ENCODE measurements at places on chromosomes 16 and 17.

- no peak for DNase-seq
Observed at GRCh38 chr16:59881376-59881775, 1147.3 kb upstream of the GOT2 start.

GRCh38 chr17:44360826-44361225, 2.8 kb downstream of the FAM171A2 start:
- peak; percentile 38 for DNase-seq

DNA sequence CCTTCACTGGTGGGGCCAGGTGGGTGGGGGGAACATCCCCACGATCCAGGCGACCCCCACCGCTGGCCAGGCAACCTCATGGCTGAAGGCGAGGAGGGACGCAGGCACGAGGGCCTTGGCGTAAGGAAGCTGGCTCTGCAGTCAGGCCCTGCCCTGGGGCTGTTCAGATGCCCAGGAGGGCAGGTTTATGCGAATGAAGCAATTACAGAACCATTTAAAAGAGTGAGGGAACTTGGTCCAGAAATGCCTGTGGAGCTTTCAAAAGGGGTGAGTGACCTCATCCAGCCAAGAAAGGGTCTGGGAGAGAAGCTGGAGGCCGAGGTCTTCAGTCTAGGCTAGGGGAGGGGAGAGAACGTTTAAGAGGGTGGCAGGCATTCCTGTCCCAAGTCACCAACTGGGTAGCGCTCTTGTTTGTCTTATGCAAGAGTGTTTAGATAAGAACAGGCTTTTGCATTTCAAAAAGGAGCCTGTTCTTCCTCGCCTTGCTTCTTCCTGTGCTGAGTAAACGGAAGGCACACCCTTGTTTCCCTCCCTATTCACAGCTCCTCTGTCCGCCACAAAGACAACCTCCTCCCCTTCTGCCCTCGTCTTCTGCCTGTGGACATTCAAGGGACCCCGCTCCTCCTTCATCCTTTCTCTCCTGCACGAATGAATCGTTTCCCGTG, 183.5 kb upstream of the SDK2 start:
- DNase-seq, result no peak

DNA sequence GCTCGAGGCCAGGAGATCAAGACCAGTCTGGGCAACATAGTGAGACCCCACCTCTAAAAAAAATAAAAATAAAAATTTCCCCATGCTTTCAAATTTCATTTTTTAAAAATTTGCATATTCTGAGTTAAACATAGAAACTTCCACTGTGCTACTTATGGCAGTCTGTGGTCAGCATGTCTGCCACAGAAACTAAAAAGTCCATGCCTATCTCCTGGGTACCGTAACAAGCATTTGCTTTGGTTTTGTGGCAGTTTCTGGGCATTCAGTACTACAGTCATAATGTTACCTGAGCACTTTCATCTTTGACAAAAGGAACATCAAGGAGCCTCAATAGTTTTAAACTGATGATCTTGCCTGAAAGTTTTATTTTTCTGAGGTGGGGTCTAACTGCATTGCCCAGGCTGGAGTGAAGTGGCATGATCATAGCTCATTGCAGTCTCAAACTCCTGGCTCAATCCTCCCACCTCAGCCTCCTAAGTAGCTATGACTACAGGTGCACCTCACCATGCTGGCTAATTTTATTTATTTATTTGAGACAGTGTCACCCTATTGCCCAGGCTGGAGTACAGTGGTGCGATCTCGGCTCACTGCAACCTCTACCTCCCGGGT, 13.2 kb upstream of the ITGA2B start:
- DNase-seq, result no peak

- peak; percentile 22 for DNase-seq
Observed at GRCh38 chr16:17305694-17306093, 165.1 kb downstream of the XYLT1 start.

DNA sequence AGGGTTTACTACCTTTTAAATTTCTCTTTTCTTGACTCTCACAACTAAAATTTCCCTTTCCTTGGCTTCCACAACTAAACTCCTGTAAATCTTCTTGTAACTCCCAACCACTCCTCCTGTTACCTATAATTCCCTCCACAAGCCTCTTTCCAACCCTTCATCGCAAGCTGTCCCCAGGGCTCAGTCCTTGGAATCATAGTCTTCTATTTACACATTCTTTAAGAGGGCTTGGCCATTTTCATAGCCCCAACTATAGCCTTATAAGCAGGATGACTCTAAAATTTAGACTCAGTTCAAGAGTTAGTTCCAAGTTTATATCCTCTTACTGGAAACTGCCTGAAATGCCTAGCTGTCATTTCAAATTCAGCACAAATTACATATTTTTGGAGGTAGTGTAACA, 23.9 kb downstream of the GLG1 start:
- DNase-seq, result no peak

- no peak for DNase-seq
Observed at GRCh38 chr16:66207139-66207882, 159.2 kb upstream of the CDH5 start.

DNA sequence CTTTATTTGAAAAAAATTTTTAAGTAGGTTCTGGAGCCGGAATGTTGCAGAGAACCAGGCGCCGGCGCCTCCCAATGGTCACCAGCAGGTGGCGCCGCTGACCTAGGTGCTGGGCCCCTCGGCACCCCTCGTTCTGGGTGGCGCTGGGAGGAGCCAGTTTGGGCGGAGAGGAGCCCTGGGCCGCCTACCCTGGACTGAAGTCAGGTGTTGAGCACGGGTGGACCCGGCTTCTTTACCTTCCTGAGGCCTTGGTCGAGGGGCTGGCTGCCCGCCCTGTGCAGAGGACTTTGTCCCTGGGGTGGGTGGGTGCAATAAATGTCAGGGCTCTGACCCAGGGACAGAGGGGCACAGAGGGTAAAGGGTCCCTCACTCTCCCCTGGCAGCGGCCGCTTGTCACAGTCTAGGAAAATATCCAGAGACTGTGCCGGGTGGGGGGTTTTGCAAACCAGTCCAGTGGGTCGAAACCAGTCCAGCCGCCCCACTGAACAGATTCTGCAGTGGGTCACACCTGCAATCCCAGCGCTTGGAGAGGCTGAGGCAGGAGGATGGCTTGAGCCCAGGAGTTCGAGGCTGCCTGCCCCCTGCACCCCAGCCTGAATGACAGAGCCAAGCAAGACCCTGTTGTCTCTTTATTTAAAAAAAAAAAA, 30.1 kb upstream of the TNFRSF13B start:
- peak; percentile 61 for DNase-seq

DNA sequence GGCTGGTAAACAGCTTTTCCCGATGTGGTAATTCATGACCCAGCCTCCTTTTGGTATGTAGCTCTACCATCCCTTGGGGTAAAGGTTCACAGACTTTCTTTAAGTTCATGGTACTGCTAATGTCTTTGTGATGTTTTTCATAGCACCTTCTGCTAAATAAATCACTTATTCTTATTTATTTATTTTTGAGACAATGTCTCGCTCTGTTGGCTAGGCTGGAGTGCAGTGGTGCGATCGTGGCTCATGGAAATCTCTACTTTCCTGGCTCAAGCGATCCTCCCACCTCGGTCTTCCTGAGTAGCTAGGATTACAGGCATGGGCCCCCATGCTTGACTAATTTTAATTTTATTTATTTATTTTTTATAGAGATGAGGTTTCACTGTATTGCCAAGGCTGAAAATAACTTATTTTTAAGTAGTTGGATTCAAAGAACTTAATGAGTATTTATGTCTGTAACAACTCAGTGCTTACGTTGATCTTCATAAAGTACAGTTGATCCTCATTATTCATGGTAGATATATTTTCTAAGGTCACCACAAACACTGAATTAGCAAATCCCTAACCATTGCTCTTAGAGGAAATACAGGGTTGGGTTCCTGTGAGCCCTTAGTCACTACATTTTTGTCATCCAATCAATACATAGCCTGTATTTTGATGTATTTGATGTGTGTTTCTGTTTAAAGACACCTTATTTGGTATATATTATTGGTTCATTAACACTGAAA, 97.1 kb downstream of the SHISA9 start:
- DNase-seq, result no peak

- DNase-seq, result no peak
Observed at GRCh38 chr16:4264546-4264945, 8.3 kb downstream of the TFAP4 start.

- no peak for DNase-seq
Observed at GRCh38 chr17:80717720-80718083, 173.1 kb downstream of the RPTOR start.

- DNase-seq, result no peak
Observed at GRCh38 chr17:36742267-36743000, 141.1 kb downstream of the MRM1 start.

GRCh38 chr16:11156401-11156800, 99.6 kb downstream of the SOCS1 start:
- no peak for DNase-seq

DNA sequence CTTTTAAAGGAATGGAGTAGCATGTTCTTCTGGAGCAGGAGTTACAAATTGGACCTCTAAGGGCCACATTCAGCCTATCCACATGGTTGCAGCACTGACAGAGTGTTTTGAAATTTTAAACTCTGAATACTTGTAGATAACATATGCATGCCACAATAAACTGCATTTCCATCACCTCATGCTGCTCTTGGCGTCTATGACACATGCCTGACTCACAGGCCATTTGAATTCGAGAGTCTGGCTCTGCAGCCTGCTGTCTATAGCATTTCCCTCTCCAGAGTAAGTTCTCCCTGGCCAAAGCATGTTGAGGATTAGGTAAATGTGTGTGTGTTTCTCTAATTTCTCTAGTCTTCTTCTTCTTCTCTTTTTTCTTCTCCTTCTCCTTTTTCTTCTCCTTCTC, 28.7 kb upstream of the MYOCD start:
- DNase-seq, result peak; percentile 93

- DNase-seq, result no peak
Observed at GRCh38 chr16:13207151-13207550, 305.8 kb downstream of the SHISA9 start.

DNA sequence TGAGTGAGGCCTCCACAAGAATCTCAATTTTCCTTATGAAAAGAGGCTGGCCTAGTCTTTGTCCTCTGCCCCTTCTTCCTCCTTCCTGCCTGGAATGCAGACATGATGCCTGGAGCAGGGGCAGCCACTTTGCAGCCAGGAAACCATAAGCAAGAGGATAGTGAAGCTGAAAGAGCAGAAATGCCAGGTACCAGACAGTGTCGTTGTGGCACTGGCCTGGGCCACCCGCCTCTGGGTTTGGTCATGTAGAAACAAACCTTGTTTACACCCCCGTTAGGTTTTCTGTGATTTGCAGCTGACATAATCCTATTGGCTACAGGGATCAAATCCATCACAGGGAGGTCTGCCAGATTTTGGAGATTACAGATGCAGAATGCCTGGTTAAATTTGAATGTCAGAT, 16.5 kb downstream of the CBFA2T3 start:
- no peak for DNase-seq

- DNase-seq, result no peak
Observed at GRCh38 chr17:11589716-11590115, 8.6 kb upstream of the DNAH9 start.

- DNase-seq, result no peak
Observed at GRCh38 chr16:19104607-19105006, 9.2 kb upstream of the ITPRIPL2 start.

DNA sequence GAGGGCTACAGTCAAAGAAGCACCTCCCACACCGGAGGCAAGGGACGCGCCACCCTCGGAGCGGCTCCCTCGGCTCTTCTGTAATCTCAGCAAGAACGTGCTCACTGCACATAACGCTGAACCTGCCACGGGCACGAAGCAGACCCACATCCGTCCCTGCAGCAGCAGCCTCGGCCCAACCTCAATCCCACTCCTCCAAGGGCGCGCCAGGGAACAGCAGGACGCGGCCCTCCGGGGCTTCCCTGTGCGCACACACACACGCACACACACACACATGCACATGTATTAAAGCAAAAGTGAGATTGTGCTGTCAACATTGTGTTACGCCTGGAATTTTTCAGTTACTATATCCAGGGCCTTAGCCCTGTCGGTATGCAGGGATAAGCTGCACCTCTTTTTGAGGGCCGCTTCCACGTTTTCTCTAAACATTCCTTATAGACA, 54.0 kb downstream of the TBC1D16 start:
- no peak for DNase-seq

DNA sequence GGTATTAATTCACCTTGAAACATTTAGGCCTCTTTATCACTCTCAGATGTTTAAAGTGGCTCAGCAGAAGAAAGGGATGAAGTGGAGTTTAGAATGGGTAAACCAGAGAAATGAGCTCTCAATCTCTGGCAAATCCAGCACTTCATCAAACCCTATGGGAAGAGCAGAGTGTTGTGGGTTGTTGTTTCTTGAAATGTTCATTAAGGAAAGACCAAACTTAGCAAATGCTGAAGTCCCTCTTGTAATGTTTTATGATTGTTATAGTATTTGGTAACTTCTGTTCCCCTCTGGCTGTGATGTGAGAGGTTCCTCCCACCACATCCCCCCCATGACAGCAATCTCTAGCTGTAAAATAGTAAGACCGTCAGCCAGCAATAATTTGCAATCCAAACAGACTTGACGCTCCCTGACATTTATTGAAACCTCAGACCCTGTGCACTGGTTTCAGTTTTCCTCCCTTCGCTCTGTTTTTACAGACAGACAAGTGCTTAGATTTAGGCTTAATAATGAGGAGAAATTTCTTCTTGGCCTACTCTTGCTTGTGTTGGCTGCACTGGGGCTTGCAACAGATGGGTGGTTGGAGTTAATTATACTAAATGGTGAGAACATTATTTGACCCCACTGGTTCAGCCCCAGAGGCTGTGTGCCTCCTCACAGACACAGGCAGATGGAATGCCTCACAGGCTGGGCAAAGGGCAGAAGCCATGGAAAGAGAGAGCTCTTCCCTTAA, 609.4 kb upstream of the SOX9 start:
- peak; percentile 57 for DNase-seq

- no peak for DNase-seq
Observed at GRCh38 chr17:32445497-32445896, 1.2 kb downstream of the PSMD11 start.

DNA sequence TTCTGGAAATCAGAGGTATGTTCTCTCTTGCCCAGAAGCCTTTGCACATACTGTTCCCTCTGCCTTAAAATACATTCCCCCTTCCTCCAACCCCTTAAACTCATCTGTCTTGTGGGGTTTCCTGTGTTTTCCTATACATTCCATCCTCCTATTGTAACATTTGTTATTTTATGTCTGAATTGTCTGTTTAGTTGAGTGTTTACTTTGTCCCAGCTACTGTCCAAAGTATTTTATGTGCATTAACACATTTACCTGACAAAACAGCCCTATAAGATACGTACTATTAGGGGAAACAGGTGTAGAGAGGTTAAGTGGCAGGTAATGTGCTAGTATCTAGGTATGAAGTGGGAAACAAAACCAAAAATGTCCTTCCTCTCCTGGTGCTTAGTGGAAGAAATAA, 42.1 kb downstream of the CHCT1 start:
- no peak for DNase-seq

GRCh38 chr17:44602970-44603369, 45.7 kb downstream of the FZD2 start:
- DNase-seq, result no peak

DNA sequence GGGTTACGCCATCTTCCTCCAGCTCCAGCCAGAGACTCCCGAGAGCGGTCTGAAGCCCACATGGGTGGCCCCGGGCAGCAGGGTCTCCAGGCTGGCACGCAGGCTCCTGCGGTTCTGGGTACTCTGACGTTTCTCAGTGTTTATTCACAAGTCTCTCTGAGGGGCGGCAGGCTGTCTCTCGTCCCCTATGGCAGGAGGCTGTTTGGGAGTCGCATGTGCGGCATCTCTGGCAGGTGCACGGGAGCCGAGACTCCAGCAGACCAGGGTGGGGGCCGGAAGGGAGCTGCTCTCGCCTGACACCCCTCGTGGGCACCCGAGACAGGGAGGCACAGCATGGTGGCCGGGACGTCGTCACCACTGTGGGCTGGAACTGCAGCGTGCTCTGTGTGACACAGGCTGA, 48.1 kb downstream of the ZNF778 start:
- DNase-seq, result no peak
